Type B pancreatic cell (in vitro differentiated cells): ENCODE measurements at places on chromosomes 7 and 10.
A peak's percentile ranks its signal among the peaks of the same experiment; 100 is the strongest.

- no peak for DNase-seq
These were observed 9.6 kb downstream of the NEURL1 start for GRCh38 chr10:103502849-103503660.

DNA sequence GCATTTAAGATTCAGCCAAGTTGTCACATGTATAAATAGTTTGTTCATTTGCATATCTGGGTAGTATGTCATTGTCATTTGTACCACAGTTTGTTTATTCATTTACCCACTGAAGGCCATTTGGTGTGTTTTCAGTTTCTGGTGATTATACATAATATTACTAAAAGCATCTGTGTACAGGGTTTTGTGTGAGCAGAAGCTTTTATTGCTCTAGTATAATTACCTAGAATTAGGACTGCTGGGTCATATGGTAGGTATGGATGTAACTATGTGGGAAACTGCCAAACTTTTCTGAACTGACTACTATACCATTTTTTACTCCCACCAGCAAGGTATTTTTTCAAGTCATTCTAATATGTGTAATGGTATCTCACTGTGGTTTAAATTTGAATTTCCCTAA, 584.0 kb upstream of the GHITM start:
- no peak for DNase-seq

DNA sequence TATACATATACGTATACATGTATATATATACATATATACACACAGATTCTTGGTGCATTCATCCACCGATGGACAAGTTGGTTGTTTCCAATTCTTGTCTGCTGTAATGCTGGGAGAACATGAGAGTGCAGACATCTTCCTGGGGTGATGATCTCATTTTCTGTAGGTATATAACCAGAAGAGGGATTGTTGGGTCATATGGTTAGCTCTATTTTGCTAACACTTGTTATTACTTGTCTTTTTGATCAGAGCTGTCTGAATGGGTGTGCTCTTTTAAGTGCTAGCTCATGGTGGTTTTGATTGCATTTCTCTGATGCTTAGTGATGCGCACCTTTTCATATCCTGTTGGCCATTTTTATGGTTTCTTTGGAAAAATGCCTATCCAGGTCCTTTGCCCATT, 106.4 kb downstream of the TAX1BP1 start:
- DNase-seq, result no peak

- DNase-seq, result no peak
These were observed 21.1 kb upstream of the HBP1 start for GRCh38 chr7:107147464-107148393.

DNA sequence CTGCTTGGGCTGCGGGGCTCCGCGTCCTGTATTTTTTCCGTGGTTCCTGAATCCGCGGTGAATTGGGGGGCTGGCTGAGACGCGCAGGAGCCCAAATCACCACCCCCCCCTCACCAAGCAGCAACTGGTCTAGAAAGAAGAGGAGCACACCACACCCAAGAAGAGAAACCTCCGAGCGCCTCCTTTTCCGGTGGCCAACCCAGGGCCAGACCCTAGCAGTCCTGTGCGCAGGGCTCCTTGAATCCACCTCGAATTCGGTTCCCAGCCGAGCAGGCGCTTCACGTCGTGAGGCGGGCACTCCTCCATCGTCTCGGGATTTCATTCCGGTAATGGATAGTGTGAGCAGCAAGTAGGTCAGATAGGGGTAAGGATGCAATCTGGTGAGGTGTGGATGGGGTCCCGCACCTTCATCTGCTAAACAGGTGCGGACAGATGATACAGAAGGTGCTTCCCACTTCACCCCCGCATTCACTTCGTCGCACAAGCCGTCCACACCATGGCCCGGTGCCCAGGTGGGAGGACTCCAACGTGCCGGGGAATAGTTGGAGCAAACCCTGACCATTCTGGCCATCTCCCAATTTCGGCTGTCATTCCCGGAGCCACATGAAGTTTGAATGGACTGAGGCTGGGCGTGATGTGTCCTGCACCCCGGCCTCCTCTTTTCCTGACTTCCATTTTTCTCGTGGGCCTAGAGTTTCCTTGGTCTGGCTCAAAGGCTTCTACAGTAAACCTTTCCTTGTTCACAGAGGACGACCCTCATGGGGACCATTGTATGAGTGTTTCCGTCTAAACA, 19.8 kb upstream of the ZNF273 start:
- DNase-seq, result peak; percentile 54

DNA sequence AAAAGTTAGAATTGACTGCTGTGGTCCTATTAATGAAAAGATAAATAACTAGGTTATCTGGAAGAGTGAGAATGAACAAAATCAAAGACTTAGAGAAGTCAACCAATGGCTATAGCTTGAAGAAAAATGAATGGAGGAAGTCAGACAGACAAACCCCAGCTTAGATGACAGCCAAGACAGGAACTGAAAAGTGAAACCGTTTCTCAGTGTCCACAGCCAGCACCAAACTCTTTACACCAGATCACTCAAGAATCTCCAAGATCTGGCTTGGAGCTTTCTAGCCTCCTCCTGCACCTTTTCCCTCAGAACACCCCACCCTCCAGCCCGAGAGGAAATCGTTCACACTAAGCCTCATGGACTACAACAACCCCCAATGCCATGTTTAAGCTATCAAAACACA, 167.0 kb downstream of the SFMBT2 start:
- no peak for DNase-seq

DNA sequence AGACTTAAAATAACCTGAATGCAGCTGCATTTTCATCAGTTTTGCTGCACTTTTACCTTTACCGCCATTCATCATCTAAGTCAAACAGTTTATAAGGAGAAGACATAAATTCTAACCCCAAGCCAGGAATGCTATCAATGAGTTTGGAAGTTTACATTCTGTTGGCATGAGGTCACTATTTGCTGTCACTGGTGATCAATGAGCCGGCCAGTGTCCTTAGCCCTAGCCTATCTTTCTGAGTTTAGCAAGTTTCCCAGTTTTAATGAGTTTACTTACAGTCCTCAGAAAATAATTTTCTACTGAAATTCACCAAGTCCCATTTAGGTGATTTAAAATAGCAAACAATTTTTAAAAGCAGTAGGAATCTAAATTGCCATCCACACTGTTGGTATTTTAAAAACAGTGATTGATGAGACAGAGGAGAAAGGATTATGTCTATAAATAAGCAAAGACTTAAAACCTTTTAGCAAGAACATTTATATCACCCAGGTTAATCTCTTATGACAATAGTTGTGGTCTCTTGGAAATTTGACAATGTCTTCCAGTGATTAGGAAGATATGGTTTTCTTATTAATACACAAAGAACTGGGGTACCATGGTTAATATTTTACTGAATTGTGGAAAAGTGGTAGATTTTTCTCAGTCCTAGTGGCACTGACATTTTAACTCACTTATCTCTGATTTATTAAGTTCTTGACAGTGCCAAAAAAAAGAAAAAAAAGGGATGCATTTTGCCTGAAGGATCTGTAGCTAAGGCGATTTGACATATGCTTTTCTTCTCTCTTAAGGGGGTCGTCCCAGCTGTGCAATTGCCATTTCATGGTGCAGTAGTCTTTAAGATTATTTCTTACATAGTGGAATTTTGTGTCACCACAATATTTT, 443.4 kb upstream of the ANKRD30A start:
- no peak for DNase-seq

GRCh38 chr7:66640802-66641525, 12.3 kb downstream of the KCTD7 start:
- DNase-seq, result no peak

GRCh38 chr10:35005868-35006267, 84.3 kb downstream of the CUL2 start:
- no peak for DNase-seq

DNA sequence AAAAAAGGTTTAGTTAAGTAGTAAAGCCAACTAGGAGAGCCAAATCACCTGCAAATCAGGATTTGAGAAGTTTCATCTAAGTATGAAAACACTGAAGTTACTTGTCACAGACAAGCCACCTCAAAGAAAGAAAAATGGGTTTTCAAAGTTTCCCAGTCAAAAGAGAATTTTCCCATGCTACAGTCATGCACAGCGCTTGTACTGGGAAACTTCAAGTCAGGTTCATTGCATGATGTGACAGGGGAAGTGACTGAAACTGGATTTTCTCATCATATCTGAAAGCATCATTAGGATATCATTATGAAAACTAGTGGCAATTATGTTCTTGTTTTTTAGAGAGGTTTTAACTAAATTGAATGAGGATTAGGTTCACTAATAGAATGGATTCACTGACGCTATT, 167.0 kb downstream of the SGMS1 start:
- no peak for DNase-seq

- DNase-seq, result peak; percentile 40
These were observed 90.5 kb upstream of the SDK1 start for GRCh38 chr7:3210531-3210930.

DNA sequence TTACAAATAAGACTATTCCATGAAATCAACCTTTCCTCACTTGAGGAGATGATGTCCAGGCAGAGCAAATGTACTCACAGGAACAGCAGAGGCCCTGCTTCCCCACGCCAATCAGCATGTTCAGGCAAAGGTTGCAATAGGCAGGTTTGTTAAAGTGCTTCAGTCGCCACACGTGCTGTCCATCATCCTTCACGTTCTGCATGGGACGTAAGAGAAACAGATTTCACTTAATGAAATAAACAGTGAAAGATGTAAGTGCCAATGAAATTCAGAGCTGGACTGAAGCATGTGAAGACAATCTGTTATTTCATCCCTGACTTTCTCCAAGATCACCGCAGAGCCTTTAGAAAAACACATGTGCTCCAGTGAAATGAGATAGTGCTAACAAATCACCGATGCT, 217.4 kb downstream of the DGKB start:
- no peak for DNase-seq

DNA sequence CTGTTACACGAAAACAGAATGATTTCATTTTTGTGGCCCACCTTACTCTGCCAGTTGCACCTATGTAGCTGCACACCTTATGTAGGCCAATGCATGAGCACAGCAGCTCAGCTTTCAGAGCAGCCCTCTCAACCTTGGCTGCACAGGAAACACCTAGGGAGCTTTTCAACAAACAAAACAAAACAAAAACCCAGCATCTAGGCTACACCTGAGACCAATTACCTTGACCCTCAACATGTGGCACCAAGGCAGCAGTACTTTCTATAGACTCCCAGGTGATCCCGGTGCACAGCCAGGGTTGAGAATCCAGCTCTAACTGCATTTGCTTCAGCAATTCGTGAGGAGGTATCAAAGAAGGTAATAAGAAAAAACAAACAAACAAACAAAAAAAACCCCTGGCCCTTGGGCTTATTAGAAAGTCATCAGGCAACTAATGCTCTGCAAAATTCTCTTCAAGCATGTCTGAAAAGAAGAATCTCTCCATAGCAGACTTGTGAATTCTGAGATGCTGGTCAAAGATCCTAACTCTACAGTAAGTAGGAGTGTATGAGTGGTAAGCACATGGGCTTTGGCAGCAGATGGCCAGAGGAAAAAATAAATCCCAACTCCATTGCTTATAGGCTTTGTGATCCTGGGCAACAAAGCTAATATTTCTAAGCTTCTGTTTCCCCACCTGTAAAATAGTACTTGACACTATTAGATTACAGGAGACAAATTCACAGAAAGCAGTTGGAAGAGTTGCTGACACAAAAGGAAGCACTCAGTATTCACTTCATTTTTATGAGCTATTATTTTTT, 113.4 kb upstream of the NOBOX start:
- DNase-seq, result no peak

DNA sequence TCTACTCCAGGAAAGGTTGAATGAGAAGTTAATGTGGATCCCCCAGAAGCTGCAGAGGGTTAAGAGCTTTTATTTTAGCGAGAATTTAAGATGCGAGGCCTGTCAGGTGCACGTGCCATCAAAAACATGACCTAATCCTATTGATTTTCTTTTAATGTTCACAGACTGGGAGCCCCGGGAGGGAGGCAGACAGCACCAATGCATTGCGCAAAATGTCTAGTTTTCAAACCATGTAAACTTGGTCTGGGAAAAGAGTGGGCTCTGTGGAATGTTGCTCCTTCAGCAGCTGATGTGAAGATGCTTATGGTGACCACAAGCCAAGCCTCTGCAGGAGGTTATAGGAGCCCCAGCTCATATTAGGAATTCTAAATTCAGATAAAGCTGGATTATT, 172.0 kb upstream of the ITGB1 start:
- no peak for DNase-seq

- no peak for DNase-seq
These were observed 997.1 kb upstream of the C7orf33 start for GRCh38 chr7:147593271-147594057.

DNA sequence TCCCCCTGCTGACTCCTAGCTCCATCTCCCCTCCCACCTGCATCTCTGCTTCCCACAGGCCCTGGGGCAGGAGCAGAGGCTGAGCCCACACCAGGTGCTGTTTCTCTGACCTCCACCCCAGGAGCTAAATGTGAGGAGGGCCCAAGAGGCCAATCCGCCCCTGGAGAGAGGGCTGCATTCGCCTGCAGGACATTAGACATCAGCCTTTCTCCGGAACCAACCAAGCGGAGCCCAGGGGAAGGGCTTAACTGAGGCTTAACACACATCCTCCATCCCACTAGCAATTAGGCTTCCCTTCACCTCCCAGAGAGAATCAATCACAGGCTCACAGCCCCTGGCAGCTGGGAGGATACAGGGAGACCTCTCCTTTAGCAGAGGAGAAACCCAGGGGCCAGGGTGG, 50.5 kb downstream of the SH3PXD2A start:
- no peak for DNase-seq

- DNase-seq, result no peak
These were observed 1080.1 kb upstream of the SORCS1 start for GRCh38 chr10:108244443-108245228.

DNA sequence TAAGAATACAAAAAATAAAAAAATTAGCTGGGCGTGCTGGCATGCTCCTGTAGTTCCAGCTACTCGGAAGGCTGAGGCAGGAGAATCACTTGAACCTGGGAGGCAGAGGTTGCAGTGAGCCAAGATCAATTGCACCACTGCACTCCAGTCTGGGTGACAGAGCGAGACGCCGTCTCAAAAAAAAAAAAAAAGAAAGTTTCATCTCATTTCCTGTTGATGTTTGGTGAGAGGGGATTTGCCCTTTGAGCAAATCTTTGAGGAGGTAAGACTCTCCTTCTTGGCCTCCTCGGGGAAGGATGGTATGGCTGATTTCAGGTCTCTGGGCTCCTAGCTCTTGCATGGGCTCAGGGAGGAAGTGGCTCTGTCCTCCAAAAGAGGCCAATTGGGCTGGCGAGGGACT, 3.6 kb upstream of the GRID2IP start:
- no peak for DNase-seq

GRCh38 chr7:50826371-50827172, 43.9 kb upstream of the GRB10 start:
- DNase-seq, result no peak

DNA sequence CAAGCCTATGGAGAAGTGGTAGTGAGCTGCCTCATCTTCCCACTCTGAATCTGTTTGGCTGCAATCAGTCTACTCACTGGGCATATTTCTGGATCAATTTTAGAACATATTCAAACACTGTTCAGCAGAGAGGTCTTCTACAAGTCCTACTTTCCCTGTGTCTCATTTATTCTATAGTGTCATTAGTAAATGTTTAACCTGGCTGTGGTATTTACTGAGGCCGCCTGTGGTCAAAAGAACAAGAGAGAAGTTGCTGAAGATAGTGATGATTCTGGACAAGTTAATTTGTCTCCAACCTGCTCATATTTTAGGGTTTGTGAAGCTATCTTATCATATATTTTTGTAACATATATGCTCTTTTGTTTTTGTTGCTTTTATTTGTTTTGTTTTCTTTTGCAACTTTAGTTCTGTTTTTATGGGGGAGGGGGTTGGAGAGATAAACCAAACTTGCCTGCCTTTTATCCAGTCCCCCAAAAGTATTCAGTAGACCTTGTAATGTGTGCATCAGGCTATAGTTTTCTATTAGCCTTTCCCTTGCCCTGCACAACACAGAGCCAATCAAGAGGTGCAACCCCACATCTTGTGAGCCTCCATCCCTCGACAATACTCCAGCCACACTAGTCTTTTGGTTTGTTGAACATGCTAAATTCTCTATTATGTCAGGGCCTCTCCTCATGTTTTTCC, 362.8 kb upstream of the MBL2 start:
- no peak for DNase-seq
